ENCODE measurements at places on chromosomes 7 and 10.

GRCh38 chr10:43202224-43202656 is 64.0 kb downstream of the CSGALNACT2 start:
- DNase-seq = no peak

DNA sequence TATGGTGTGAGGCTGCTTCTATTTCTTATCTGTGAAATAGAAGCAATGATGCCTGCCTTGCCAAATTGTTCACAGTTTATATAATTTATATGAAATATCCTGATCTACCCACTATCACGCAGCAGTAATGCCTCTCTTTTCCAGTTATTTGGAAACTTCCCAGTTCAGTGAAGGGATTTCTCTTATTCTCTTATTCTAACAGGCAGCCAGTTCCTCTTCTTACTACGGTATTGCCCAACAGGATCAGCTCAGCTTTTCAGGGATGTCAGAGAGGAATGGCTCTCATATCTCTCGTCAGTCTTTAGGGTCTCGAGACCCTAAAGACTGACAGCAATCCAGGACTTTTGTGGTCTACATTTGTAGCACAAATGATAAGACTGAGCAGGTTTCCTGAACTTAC is 215.6 kb downstream of the CREB5 start:
- DNase-seq = no peak

DNA sequence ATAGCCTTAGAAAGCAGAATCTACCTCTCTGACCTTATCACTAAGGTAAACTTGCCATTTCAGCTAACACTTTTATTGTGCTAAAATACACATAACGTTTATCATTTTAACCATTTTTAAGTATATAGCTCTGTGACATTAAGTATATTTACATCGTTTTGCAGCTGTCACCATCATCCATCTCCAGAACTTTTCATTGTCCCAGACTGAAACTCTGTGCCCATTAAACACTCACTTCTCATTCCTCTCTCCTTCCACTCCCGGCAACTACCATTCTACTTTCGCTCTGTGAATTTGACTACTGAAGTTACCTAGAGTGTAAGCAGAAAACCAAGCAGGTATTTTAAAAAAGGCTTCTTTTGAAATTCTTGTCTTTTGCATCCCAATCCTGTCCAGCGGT is 1.3 kb downstream of the DDX50 start:
- no peak for DNase-seq

DNA sequence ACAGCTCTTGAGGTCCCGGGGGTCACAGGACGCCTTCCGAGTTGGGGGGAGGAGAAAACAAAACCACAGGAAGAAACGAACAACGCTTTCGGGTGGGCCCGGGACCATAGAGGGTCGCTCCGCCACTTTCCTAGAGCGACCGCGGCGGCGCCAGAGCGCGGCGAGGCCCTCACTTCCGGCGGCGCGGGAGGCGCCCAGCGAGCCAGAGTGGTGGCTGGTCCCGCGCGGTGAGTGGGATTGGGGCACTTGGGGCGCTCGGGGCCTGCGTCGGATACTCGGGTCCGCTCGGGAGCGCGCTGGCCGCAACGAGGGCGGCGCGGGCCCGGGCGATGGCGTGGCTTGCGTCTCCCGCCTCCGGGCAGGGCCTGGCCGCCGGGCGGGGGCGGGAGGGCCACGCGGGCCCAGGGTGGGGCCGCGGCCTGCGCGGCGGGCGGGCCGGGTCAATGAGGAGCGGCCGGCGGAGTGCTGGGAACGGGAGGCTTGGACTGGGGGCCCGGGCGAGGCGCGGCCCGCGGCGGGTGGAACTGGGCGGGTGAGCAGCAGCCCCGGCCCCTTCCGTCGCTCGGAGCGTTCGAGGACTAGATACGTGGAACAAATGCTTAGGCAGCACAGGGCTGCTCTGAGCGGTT is at the start of gene ZNF22:
TSS of gene ZNF22 (plus strand) at position 172 of the 629 bp plus-strand sequence. CDS start 2,446 bp downstream, outside the sequence.
- peak; percentile 51 for DNase-seq

- DNase-seq = no peak
Observed at GRCh38 chr7:32218154-32218467, 147.9 kb upstream of the PDE1C start.

- peak; percentile 2 for DNase-seq
Observed at GRCh38 chr7:117212969-117213877, 109.6 kb downstream of the WNT2 start.

- DNase-seq = no peak
Observed at GRCh38 chr10:105925045-105925785, 1239.3 kb downstream of the SORCS1 start.

DNA sequence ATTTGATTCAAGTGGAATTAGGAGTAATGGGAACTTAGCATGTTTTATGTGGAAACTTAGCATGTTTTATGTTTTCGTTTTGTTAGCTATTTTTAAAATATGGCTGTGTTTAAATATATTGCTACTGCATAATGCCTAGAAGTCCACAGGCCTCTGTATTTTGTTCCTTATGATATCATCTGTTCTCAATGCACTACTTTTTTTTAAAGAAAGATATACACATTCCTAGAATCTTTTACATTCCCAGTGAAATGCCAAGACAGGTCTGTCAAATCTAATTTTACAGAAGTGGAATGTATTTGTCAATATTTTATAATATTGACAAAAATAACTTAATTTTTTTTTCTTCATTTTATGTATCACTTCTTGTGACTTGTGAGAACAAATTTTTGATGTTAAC is 51.6 kb downstream of the ST7 start:
- no peak for DNase-seq

DNA sequence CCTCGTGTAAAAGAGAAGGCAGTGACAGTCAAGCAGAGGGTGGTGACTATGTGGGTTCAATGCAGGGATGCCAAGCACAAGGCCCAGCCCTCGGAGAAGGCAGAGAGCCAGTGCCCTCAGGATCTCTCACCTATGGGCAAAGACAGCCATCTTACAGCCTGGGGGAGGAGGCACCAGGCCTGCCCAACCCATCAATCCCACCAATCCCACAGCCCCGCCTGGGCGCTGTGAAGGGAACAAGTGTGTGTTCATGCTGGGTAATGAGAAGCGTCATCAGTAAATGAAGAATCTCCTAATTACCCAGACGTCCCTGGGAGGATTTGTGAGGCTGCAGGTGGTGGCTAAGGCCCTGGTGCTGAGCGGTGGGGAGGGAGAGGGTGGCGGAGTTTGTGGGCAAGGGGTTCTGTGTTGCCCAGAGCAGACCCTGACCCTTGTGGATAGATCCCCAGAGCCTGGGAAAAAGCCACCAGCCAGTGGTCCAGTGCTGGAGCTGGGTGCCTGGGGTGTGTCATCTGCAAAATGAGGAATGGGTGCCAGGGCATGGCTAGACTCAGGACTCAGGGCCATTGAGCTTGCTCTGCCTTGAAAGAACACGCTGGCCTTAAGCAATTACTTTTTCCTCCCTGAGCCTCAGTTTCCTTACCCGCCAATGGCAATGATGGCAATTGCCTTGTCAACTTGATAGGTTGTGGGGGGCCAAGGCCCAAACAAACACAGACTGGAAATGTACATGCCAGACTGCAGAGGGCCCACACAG is 128.1 kb upstream of the UNC5B start:
- no peak for DNase-seq

GRCh38 chr7:142125256-142125955 is 13.9 kb downstream of the MGAM2 start:
- no peak for DNase-seq

GRCh38 chr7:12771378-12771877 is 84.0 kb downstream of the ARL4A start:
- DNase-seq = no peak

- DNase-seq = no peak
Observed at GRCh38 chr10:103184615-103185014, 8.5 kb downstream of the NT5C2 start.
